ENCODE measurements at places on chromosomes 12 and 14.

DNA sequence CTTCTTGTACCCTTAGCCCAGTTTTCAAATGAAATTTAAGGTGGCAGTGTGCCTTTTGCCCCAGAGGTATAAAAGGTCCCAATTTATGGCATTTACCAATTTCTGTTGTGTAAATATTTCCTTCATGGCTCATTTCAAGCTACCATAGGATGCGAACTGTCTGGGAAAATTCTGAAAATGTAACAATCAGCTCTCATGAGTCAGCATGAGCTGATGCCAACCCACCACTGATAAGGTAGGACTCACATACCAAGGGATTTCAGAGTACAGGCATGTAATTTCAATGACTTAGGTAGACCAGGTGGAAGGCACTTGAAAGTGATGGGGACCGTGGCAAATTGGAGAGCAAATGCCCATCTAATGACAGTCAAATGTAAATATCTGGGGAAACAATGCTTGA is 169.5 kb downstream of the TTC8 start:
- DNase-seq = no peak

GRCh38 chr12:17035372-17035771 is 429.4 kb upstream of the LMO3 start:
- DNase-seq = no peak

GRCh38 chr12:71329956-71330355 is 109.6 kb upstream of the LGR5 start:
- DNase-seq = no peak

DNA sequence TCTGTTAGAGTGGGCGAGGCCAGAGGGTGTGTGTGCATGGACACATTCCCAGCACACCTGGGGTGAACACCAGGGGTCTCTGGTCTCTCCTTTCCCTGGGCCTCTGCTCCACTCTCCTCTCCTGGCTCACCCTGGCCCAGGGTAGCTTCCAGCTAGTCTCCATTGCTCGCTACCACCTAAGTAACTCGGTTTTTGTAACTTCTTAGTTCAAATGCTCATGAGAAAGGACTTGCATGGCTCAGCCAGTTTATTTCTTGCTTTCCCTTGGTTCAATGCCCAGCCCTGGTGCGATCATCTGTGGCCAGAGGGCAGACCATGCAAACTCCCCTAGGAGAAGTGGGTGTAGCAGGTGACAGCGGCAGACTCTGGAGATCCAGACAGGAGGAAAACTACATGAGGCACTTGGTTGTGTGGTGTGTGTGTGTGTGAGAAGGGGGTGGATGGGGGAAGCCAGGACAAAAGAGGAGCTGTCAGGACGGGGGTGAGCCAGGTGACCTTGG is 8.9 kb upstream of the ACVR1B start:
- DNase-seq = no peak

GRCh38 chr12:14650789-14651188 is 45.6 kb downstream of the GUCY2C start:
- DNase-seq = no peak

DNA sequence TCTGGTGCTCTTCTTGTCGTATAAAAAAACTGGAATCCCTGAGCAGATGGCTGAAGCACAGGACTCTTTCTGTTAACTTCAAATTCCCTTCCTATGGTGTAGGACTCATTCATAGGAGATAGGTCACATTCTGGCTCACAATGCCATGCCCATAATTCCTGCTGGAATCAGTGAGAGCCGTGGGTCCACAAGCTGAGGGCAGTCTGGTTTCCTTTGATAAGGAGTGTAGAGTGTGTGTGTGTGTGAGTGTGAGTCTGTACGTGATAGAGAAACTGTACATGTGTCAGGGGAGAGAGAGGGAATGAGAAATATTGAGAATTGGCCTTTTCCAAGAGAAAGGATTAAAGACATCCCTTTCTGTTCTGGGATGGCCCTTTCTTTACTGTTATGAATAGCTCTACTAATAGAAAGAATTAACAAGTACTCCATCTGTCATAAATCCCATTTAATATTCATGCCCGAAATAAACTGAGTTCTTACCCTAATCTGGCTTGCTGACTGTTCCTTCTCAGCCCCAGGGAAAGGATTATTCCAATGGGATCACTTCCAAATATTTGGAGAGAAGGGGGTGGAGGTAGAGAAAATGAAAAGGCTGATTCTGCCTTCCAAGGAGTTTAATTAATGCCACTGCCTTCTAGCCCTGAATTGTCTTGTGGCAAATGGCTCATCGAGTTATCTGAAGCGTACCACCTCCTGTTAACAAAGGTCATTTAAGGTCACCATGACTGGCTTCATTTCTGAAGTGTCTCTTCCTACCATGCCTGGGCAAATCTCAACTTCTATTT is 79.0 kb downstream of the TMX1 start:
- DNase-seq = no peak

DNA sequence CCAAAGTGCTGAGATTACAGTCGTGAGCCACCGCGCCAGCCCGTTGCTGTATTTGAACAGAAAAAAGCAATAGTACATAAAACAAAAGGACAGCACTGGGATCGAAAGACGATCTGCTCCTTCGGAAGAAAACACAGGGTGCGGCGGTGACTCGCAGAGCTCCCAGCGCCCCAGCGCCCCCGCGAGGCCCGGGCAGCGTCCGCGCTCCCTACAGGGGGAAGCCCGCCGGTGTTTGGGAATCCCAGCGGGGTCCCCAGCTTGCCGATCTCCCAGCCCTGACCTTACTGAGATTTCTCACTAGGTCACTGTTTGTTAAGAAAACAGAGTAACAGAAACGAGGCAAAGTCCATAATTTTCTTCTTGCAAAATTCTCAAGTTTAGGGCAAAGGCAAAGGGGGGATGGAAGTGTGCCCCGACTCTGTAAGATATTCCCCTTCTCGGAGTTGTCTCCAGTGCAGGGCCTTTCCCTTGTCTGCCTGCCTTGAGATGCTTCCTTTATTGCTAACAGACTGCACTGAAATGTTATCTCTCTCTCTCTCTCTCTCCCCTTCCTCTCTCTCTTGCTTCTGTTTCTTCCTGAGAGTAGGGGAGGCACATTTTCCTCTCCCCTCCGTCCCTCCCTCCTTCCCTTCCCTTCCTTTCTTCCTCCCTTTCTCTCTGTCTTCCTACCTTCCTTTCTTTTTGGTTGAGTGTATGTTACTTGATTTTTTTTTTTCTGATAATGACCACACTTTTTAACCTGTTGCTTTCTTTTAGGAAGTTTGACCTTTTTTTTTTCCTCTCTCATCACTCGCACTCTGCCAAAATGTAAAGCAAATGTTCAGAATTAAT is 91.9 kb downstream of the TMEM30B start:
- DNase-seq = peak; percentile 42

DNA sequence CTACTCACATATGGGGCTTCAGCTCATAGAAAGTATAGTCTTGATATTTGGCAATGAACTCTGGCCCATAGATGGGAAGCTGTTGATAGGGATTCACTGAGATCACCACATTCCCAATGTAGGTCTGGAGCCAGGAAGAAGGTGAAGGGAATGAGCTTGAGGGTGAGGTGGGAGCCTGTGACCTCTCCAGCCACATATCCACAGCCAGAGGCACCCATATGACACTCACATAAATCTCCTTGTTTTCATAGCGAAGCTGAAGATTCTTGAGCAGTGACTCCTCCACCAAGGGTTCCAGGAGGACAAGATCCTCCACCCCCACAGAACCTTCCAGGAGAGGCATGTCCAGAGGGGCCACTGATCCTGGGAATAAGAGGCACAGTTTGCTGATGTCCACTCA is 1.9 kb downstream of the MYO1A start:
- DNase-seq = no peak

GRCh38 chr12:47813511-47814196 is 6.0 kb downstream of the HDAC7 start:
- DNase-seq = no peak

GRCh38 chr12:54000116-54001114 is at the start of gene HOXC9:
Gene HOXC9, plus strand, starts transcription at chr12:54000161. Its CDS starts 28 bp downstream, at chr12:54000189.
- DNase-seq = no peak

All from fibroblast of skin of left quadriceps (primary cell).